CD4-positive, CD25-positive, alpha-beta regulatory T cell (primary cell): ENCODE measurements at places on chromosomes 2 and 18. TPM values are rescaled to one million over a fixed set of nuclear protein-coding genes. Genes with fewer than 3 reads are reported as not detected.

DNA sequence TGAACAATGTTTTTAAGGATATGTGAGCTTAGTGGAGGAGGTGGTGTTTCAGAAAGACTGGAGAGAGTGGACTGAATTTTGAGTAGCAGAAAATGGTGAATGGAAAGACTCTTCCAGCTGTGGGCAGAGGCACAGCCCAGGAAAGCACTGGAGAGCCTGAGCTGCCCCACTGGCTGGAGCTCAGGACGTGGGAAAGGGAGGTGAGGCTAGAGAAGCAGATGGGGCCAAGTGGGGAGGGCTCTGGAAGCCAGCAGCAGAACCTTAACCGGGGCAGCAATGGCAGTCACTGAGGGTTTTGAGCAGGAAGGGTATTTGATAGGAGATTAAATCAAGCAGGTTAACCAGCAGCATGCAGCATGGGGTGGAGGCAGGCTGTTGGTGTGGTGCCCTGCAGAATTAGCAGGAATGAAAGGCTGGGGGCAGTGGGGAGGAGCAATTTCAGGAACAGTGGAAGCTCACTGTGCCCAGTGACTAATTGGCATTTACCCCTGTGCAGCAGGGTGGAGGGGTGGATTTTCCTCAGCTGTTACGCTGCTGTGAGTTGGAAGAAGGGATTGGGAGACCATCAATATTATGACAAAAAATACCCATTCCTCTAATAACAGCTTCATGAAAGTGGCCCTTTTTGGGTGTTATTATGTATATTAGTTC lies 136.2 kb downstream of the CERS6 start:
- no peak overlapping the region for H3K27ac ChIP-seq
- H3K27me3 ChIP-seq: no peaks in the 10 kb centered on the region
- H3K36me3 ChIP-seq: no peaks in the 10 kb centered on the region
- H3K4me3 ChIP-seq: no peak overlapping the region

DNA sequence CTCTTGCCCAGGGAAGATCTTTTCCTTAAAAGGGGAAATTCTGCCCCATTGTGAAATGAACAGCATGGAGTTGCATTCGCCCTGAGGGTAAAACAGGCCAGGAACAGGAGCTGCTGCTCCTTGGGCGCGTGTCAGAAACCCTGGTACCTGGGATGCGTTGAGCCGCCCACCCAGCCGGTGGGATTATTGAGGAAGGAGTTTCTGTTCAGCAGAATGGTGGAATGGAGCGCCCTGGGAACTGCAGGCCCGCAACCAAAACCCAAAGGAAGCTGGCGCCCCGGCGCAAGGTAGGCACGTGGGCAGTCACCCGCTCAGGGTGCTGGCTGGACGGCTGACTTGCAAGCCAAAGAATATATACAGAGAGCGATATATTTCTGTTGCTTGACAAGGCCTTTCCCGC lies 73.5 kb downstream of the MTCL1 start:
- no peak overlapping the region for H3K27ac ChIP-seq
- H3K4me1 ChIP-seq: no peaks in the 10 kb centered on the region
- no peaks in the 10 kb centered on the region for H3K36me3 ChIP-seq
- no peak overlapping the region for H3K4me3 ChIP-seq
- no peaks in the 10 kb centered on the region for H3K27me3 ChIP-seq
- no peak for DNase-seq

GRCh38 chr2:6941299-6942046 lies 24.3 kb downstream of the RNF144A start:
- no peak for DNase-seq
- H3K27ac ChIP-seq: no peak overlapping the region
- H3K4me1 ChIP-seq: peaks cover 3% of the 10 kb centered on the region

The TANC1 gene
- 0.07 TPM for total RNA-seq

The AGXT gene
- not detected for total RNA-seq

The SMIM21 gene
- total RNA-seq: not detected
